Caki2 (cell line): ENCODE measurements at places on chromosomes 3 and 15.

- no peak for DNase-seq
These were observed 673 bp upstream of the HCLS1 start for GRCh38 chr3:121661376-121661775.

DNA sequence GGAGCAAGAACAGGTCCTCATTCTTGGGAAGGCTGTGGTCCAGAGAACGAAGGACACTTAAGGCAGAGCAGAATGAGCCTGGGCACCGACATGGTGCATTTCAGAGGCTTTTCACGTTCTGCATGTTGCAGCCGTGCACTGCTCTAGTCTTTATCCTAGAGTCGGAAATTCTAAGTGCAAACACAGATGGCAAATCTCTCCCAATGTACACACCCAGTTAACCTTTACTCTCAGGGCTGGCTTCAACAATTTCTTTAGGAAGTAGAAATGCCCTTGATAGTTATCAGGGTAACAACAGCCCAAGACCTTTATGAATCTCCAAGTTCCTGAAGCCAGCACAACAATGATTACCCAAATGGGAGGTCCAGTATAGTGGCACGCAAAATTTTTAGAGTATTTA is 39.1 kb upstream of the LRTM1 start:
- DNase-seq = no peak

DNA sequence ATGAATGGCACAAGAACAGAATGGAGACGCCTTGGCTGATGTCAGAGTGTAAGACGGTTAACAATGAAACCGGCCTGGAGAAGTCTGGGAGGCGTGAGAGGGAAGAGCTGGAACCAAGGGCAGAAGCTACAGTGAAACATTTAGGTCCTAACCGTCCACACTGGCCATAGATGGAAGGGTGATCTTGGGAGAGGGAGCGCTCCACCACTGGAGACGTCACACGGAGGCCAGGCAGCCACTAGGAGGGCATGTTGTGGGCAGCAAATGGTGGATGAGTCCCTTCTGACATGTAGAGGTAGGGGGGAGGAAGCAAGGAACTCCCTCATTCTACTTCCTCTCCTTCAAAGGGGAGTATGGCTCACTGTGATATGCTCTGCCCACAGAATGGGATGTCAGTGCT is 23.8 kb downstream of the FEM1B start:
- no peak for DNase-seq

DNA sequence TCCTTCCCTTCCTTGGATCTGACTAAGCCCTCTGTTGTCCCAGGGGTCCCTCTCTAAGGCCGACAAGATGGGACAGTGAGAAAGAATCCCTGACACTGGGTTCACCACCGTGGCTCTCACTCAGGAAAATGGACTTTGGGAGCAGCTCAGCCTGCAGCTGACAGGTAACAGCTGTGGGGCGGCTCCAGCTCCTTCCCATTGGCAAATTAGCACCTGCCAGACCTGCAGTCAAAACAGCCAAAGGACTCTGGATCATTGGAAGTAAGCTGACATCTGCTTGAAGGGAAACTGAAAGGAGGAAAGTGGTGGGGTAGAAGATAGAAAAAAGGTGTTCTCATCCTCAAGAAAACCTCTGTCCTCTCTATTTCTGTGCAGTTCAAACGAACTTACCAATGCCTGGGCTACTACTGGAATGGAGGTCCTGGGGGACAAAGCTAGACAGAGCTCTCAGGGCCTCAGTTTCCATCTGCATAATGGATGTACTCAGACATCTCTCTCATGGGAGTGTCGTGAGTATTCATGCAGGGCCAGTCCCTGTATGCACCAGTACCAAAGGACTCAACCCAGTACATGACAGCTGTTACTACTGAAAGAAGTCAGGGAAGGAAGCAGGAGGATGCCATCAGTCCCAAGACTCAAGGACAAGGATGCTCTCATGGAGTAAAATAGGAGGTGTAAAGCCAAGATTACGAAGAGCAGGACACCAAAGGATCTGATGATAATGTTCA is 53.6 kb upstream of the DCLK3 start:
- DNase-seq = no peak

DNA sequence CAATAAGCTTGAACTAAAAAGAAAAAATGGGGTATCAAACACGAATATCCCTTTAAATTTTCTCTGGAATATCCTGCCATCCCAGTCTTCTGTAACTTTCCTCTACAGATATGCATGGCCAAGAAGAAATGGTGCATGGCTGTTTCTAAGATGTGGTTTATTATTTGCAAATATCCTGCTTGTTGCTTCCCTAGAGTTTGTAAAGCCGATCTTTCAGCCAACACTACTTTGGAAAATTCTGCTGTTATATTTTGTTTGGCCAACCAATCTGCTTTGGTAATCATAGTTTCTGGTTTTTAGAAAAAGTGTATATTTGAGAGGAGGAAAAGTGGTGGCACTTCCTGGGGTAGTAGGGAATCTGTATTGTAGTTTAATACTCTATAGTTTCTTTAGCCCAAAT is 13.9 kb downstream of the PHLDB2 start:
- no peak for DNase-seq

DNA sequence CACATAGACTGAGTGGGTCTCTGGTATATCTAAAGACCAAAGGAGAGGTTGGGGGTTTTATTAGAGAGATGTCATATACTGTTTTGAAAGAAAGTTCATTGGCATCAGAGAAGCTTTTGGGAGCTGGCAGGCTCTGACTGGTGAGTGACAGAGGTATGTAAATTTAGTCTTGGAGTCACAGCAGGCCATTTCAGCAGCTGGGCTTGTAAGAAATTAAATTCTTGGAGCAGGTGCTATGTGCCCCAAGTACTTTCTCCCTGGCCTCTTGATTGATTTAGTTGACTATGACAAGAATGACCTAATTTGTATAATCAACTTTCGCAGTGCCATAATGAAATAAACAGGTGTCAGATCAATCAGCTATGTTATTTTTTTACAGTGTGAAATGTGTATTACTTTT is 47.8 kb upstream of the CDAN1 start:
- no peak for DNase-seq

- no peak for DNase-seq
These were observed 8.5 kb downstream of the BHLHE40 start for GRCh38 chr3:4987538-4988296.

DNA sequence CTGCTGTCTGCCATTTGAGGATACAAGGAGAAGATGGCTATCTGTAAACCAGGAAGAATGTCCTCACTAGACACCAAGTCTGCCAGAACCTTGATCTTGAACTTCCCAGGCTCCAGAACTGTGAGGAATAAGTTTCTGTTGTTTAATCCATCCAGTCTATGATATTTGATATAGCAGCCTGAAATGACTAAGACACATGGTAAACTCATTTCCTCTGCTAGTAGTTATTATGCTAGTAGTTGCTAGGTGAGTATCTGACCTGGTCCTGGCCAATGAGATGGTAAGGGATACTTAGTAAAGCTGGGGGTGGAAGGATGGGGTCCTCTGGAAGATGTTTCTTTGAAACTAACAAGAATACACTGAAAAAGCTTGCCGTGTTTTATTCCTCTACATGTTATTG is 280.7 kb upstream of the ARHGEF26 start:
- no peak for DNase-seq
